Osteoblast (primary cell): ENCODE measurements at places on chromosomes 7 and 10. TPM values are rescaled to one million over a fixed set of nuclear protein-coding genes. Genes with fewer than 3 reads are reported as not detected.
A peak's percentile ranks its signal among the peaks of the same experiment; 100 is the strongest.

The MMRN2 gene
- total RNA-seq: 1.1 and 3.5 TPM in 2 replicates

DNA sequence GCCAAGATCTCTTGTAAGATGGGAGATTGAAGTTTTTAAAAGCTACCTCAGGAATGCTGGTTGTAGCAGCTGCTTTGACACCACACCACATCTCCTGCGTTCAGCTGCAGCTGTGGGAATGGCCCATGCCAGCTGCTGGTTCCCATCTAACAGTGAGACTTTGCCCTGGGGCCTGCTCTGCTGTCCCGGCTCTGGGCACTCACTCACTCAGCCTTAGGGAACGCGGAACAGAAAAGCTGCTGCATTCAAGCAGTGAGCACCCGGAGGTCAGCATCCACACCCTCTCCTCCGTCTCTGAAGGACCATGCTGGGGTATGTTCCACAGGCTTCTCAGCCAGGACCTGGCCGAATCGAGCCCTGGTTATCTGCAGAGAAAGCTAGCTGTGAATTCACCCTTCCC is 197.1 kb upstream of the CXCL12 start:
- DNase-seq: no peak

GRCh38 chr10:128630787-128631252 is 504.6 kb upstream of the MKI67 start:
- no peak for DNase-seq

The ODAD2 gene
- total RNA-seq: 0.59 and 0.72 TPM in 2 replicates

GRCh38 chr7:37248396-37248861 is 200.2 kb downstream of the ELMO1 start:
- DNase-seq: no peak

DNA sequence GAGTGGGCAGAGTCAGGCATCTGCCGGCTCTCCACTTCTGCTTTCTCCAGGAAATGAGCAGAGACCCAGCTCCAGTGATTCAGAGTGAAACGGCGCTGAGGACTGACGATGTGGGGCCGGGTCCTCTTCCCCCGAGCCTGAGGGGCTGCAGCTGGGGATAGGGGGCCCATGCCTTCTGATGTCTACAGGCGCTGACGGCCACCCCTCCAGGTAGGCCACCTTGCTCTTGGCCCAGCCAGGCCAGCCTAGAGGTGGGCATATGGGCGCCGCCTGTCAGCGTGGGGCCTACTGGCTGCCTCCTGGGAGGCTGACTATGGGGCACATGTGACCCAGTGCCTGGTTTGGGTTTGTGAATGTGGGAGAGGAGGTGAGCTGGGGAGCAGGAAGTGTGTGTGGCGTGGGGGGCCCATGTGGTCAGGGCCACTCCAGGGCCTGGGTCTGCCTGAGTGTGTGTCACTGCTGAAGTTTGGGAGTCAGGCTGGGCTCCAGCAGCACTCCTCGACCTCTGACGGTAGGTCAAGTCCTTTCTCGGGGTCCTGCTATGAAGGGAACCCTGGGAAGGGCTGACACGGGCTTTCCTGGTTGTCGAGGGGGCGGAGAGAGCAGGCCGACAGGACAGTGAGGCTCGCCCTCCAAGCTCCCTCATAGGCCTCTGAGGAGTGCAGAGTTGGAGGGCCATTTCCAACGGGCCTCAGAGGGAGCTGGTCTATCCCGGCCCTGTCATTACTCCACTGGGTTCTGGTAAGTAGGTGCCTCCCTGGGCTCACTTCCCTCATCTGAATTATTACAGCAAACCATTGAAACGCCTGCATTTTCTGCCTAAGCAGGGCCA is at the start of gene WDFY4:
TSS of gene WDFY4 (plus strand) at position 82 of the 832 bp plus-strand sequence. CDS start 24,860 bp downstream, outside the sequence.
- DNase-seq: no peak

- DNase-seq: no peak
Measured at GRCh38 chr10:20110125-20111100, 294.2 kb downstream of the PLXDC2 start.

DNA sequence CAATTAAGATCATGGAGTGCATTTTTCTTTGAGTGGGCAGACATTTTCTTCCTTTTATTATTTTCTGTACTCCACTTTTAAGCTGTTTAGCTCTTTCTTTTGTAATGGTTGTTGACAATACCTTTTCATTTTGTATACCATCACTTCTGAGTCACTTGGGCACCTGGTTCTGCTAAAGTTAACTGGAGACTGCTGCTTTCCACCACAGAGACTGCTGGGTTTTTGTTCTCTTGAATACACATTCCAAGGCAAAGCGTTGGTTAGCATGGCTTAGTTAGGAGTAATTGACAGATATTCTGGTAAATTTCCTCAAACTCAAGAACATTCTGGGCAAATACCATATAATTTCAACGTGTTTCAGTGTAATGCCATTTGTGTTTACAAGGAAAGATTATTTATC is 541.9 kb upstream of the CELF2 start:
- DNase-seq: no peak

DNA sequence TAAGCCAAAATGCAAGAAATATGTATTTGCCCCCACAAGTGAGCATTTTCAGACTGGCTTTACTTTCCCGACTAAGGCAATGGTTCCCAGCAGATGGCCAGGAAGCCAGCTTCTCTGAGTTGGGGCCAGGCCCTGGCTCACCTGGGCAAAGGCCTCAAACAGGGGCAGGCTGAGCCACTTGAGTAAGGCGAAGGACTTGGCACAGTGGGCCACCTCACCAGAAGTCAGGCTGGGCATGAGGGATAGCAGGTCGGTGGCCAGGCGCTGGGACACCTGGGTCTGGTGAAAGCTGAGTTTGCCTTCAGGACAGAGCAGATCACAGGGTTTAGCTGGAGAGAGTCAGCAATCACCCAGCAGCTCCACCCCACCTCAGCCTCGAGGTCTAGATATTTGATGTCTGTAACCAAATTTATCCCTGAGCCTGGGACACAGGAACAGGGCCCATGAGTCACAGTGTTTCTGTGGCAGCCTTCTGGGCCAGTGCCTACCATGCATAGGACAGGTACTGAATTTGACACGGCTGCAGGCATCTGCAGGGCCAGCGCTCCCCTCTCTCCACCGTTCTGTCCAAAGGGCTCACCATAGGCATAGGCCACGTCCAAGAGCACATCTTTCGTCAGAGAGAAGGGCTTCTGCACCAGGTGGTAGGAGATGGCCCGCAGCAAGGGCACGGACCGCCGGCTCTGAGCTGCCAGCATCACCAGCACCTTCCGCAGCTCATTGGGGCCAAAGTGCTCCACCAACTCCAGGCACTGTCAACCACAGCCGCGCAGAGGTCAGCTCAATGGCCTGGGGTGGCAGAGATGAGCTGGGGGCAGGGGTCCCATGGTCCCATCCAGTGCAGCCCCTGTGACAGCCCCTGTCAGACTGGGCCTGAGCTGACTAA is 7.3 kb downstream of the TBRG4 start:
- DNase-seq: no peak

The ABCA13 gene
- total RNA-seq: 3.6 and 4.4 TPM in 2 replicates

The CHAT gene
- not detected in 2 replicates for total RNA-seq

GRCh38 chr7:93442478-93443224 is 131.9 kb downstream of the CALCR start:
- peak; percentile 27 for DNase-seq

GRCh38 chr10:88689366-88689765 is 16.7 kb upstream of the LIPK start:
- DNase-seq: no peak

The GTF2IRD1 gene
- 15.9 and 18.6 TPM in 2 replicates for total RNA-seq

DNA sequence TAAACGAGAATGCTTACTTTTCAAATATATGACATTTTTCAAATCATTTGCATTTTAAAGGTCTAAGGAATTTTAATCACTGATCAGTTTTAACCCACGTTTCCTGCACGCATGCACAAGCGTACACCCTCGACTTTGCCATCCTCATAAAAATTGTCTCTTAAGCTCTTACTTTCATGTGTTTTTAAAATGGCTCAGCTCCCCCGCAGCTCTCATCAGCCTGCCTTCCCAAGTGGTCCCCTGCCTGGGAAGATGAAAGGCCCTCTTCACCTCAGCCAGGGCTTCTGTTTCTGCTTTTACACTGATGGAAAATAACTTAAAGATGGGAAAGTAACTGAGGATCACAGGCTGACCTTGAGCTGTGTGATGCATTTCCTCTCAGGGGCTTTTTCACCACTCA is 131.6 kb upstream of the LSM8 start:
- DNase-seq: no peak

The AGR3 gene
- not detected in 2 replicates for total RNA-seq

DNA sequence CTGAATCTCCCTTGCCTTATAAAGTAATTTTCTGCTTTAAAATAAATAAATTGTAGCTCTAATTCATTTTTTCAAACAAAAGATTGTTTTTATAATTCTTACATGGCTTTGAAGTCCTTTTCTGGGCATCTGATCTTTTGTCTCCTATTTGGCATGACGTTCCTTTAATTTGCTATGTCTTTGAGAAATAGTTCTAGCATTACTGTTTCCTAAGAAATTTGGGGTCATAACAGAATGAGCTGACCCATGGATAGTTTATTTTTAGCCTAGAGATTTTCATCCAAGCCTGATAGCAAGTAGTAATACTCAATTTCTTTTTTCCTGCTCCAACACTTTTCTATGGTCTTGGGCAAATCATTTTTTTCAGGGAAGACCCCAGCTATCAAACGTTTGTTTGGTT is 31.4 kb downstream of the CCDC71L start:
- peak; percentile 55 for DNase-seq

DNA sequence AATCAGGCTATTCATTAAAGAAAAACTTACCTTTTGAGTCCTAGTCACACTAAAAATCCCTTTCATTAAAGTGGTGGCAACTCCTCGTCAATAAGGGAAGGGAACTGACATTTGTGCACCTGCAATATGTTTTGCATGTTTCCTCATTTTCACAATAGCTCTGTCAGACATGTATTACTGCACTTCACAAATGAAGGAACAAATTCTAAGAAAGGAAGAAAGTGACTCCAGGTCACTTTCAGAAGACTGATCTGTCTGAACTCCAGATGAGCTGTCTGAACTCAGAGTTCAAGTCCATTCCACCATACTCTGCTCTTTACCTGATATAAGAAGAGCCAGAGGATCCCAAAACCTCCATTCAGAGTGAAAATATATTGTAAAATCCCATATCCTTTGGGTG is 50.3 kb upstream of the GSAP start:
- DNase-seq: no peak

DNA sequence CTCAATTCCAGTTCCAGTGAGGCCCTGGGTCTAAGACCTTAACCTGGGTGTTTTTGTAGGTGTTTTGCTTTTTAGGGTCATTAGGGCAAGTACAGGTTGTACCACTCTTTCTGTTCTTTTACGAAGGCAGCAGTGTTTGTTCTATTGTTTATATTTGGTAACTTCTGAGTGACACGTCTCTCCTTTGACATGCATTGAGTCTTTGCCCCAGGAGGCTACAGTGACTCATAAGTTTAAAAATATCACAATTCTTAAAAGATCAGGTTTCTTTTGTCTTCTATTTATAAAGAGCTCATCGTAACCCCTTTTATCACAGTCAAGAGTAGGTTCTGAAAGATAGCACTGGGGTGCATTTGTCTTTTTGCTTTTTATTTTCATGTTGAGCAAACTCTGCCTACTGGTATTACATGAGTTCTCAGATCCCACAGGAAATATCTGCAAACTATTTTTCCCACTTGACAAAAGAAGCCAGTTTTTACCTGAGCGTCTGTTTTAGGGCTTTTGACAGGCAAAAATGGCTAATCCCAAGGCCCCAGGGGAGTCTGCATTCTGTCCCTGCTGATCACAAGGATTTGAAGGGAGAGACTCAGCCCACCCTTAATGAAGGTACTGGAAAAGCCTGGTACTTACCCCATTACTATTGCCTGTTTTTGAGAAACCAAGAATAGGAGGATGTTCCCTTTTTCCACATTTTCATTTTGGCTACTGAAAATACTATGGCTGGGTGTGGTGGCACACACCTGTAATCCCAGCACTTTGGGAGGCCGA is 7.9 kb downstream of the NUDT13 start:
- DNase-seq: no peak

- no peak for DNase-seq
Measured at GRCh38 chr10:12667052-12667451, 317.7 kb downstream of the CAMK1D start.

The TMEM168 gene
- total RNA-seq: 17.4 and 21.5 TPM in 2 replicates

The PPP1R9A gene
- total RNA-seq: under 0.01 TPM in 2 replicates

- DNase-seq: no peak
Measured at GRCh38 chr10:19493917-19494316, 322.3 kb upstream of the PLXDC2 start.

The FHIP2A gene
- 49.6 and 51.9 TPM in 2 replicates for total RNA-seq

The TMEM60 gene
- 20.3 and 20.6 TPM in 2 replicates for total RNA-seq

- DNase-seq: no peak
Measured at GRCh38 chr7:28919510-28919909, 38.6 kb downstream of the TRIL start.

DNA sequence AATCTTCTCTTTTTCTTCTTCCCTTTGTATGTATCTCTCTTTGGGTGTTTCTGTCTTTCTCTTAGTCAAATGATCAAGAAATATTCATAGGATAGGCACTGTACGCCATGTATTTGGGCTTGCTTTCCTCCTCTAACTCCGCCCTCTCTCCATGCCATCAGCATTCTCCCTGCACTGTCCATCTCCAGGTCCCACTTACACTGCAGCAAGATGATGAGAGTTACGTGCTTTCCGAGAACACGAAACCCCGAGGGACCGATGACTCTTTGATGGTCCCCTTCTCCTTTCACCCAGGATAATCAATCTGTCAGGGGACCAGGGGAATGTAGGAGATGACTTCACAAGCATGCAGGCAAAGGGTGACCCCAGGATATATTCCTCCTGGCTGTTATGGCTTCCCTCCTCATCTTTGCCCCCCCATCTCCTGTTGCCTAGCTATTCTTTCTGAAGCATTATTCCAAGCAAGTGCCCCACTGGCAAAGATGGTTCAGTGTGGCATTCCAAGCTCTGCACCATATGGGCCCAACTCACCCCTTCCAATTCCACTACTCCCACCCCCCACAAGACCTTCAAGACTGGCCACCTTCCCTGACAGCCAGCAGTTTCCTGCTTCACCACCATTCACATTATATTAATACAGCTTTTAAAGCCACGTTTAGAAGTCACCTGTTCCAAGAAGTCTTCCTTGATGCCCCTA is 40.0 kb downstream of the HIF1AN start:
- DNase-seq: no peak

DNA sequence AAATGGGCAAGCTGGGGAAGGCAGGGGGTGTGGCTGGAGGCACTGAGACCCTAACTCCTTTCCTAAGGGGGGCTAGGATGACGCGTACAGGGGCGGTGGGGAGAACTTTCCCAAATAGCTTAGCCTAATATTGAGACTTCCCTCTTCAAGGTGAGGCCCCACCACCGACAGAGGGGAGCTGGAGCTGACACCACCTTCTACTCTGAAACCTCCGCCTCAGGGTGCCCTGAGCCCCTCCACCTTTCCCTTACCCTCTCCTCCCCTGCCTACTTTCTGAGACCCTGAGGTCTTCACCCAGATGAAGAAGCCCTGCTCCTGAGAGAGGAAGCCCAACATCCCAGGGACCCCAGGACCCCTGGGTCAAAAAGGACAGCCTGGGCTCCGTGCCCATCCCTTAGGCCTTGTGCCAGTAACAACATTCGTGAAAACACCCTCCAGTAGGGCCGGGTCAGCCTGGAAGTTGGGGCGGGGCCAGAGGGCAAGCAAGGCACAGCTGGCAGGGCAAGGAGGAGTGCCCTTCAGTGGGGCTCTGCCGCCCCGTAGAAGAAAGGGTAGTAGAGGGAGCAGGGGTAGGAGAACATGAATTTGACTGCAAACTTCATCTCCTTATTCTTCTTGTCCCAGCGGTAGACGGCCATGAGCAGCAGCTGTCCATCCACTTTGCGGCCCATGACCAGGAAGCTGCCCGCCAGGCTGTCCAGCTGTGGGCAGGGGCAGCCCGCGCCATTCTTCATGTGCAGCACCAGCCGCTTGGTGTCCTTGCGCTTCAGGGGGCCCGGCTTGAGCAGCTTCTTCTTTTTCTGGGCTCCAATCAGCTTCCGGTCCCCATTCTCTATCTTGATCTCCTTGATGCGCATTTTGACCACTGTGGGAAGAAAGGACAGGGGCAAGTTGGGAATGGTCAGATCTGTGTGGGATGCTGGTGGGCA is 4.5 kb downstream of the SFRP5 start:
- peak; percentile 84 for DNase-seq
